ENCODE measurements at places on chromosomes 11 and 22.

DNA sequence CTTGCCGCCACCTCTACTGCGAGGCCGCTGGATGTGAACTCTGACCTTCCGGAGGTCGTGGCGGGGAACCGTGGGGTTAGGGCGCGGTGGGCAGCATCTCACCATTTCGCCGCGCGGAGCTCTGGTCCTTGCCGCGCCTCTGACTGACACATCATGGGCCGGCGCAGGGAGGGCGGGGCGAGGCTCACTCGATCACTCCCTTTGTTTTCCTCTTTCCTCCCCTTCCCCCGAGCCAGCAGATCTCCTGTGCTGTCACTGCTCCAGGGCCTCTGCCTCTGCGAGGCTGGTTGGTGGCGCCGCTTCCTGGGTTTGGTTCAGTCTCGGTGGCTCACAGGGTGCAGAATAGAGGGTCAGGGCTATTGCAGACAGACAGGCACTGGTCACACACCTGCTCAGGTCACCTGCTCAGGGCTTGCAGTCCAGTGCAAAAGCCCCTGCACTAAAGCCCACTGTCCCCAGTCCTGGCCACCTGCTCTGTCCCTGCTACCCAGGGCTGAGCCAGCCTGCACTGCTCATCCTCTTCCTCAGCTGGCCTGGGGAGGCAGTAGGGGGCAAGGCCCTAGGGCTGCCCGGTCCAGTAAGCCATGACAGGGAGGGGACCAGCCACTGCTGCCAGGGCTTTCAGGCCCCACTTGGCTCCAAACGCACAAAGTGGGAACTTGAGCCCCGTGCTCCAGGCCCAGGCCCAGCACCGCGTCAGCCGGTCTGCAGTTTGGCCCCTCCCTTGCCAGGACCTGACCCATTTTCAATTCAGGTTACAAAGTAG, 36.2 kb downstream of the PISD start:
- no peak for DNase-seq

DNA sequence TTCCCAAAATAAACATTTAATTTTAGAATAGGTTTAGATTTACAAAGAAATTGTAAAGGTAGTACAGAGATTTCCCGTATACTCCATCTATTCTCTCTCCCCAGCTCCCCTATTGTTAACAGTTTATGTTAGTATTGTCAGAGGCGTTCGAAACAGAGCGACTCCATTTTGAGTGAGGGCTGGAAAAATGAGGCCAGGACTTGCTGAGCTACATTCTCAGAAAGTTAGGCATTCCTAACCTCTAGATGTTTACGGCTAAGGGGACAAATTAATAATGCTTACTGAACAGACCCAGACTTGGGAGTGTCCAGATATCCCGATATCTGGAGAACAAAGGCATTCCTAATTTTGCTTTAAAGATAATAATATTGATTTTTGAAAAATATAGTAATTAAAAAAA, 12.4 kb upstream of the NUP160 start:
- no peak for DNase-seq

DNA sequence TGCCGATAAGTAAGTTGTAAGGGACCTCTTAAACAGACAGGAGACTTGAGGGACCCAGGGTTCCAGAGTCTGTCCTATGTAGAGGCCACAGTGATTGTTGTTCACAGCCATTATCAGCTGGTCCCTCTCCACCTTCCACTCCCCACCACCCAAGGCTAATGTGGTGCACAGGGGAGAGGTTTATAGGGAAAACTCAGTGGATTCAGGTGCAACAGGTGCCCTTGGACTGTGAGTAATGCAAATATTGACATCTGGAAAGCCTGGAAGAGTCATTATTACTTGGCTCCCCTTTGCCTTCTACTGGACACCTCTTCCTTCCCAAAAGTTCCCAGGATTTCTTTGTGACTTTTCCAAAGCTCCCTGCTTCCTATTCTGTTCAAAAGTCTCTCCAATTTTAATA, 441.1 kb upstream of the CCDC90B start:
- no peak for DNase-seq

DNA sequence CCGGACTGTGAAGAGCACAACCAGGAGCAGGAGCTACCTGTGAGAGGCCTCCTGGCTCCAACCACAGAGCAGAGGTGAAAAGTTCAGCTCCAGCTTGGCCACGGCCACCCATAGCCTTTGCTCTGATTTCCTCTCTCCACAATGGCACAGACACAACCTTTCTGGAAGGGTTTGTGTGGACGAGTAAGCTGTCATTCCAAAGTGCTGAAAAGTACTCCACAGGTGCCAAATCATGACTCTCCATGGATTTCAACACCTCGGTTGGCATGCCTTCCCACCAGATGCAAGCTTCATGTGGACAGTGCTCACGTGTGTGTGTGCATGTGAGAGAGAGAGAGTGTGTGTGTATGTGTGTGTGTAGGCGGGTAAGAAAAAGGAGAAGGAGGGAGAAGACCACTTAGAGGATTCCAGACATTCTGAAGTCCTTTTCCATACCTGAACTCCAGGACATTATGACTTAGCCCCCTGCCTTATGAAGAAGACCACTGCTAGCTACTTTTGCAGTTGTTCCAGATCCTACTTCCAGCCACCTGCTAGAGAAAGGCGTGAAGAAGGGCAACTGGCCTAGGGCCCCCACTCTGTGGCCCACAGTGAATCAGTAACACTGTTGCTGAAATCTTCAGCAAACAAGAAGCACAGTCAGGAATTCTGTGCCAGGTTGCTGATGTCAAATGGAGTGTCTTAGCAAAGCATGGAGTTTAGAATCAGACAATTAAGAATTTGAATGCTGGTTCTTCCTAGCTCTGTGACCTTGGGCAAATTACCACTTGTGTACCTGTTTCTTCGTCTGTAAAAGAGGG, 13.9 kb upstream of the NAV2 start:
- no peak for DNase-seq

GRCh38 chr11:117903505-117904382, 25.5 kb downstream of the TMPRSS13 start:
- DNase-seq, result no peak

GRCh38 chr11:117231842-117232091, at the start of gene PCSK7:
Gene PCSK7, minus strand, starts transcription at chr11:117232073. Its CDS starts 2,229 bp downstream, at chr11:117229844.
- no peak for DNase-seq

- DNase-seq, result no peak
These were observed 50.2 kb upstream of the BID start for GRCh38 chr22:17824457-17824856.

DNA sequence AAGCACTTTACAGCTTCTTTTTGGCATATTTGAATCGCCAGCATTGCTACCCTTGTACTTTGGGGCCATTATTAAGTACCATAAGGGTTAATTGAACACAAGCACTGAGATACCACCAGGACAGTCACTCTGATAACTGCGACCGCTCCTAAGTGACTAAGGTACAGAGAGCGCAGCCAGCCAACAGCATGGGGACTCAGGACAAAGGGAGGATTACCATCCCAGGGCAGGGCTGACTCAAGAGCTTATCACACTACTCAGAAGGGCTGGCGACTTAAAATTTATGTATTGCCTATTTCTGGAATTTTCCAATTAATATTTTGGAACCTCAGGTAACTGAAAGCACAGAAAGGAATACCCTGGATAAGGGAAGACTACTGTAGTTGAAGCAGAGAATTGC, 479 bp downstream of the ZNF280A start:
- no peak for DNase-seq

GRCh38 chr11:78076733-78077403, 2.8 kb downstream of the NDUFC2 start:
- no peak for DNase-seq

- DNase-seq, result no peak
These were observed 17.1 kb upstream of the APLP2 start for GRCh38 chr11:130052567-130052966.

DNA sequence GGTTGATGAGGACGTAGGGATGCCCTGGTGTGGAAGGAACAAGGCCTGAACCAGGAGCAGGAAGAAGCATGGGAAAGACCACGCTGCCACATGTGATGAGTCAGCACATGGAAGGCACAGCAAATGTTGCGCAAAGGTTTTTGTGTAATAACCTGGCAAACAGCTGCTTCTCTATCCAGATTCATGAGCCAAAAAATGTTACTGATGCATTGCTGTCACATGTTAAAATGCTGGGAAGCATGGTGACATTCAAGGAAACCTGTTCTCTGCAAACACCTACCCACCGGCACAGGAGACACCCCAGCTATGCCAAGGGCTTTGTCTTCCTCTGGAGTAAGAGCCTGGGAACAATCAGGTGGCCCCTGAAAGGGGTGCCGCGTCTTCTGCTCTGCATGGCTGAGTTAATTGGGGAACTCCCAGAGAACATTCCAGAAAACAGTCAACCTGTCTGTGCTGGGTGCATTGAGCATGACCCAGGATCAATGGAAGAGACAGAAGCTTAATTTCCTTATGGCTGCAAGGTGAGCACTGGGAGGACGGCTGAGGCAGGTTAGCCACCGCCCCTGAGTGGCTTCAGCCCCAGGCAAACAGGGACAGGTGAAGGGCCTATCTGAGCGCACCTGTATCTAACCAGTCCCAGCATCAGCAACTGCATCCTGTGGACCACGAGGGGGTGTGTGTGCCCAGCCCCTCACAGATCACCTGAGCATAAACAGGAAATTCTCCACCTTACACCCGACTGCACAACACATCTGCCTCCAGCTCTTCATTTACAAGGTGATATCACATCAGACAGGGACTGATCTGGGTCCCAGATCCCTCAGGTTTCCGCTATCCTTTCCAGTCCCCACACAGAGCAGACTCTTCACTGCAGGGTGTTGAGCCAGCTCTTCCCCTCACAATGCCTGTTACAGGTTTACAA, 108.4 kb downstream of the GGTLC2 start:
- no peak for DNase-seq

DNA sequence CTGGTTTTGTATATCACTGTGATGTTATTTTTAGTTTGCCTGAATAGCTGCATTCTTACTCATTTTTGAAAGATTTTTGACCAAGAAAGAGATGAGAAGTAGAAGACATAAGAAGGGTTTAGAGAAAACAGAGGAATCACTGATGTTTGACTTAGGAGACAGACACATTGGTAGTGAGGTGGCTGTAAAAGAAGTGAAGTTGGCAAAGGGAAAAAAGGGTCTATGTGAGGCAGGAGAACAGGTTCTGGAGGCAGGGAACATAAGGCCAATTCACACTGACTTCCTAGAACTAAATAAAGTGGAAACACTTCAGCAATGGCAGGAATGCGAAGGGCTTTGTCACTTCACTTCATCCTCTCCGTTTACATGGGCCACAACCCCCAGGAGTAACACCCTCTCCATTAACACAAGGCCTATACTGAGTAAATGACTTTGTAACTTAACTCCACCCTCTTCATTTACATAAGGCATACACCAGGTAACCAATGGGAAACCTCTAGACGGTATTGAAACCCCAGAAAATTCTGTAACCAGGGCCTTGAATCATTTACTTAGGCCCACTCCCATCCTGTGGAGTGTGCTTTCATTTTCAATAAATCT, 36.5 kb downstream of the CTSC start:
- DNase-seq, result no peak

GRCh38 chr22:38796262-38796957, 2.5 kb upstream of the DNAL4 start:
- no peak for DNase-seq

DNA sequence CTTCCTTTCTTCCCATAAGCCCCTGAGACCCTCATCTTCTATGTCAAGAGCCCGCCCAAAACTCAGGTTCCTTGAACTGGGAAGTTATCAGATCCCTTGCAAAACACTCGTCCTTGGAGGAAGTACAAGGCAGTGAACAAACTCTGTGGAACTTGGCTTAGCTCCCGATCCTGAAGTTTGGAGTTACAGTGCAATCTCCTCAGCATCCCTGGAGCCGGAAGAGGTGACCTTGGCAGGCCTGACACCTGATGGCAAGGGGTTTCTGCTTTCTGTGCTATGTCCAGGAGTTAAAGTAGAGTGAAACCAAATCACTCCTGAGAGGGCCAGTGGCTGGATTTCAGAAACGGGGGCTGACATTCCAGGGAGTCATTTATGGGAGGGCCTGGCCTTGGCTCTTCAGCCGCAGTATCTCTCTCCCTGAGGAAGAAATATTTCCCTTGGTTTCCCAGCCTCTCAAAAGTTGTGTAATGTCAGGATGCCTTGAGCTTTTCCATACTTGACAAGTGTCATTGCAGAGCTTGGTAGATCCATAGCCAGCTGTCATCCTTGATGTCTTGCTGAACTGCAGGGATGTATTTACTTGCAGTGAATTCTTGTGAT, 1.9 kb upstream of the GRAMD1B start:
- DNase-seq, result no peak

Data from NCI-H1417 treated with DMSO at 0.1 percent for 48 hours (cell line).